ENCODE measurements at places on chromosomes 5 and 9.

- DNase-seq, result no peak
Measured at GRCh38 chr9:426976-427375, 212.3 kb downstream of the DOCK8 start.

GRCh38 chr5:171418982-171419687 is at the start of gene FGF18:
Gene FGF18 (plus strand): TSS chr5:171419647. CDS start chr5:171420200, 553 bp downstream.
- DNase-seq, result peak; percentile 94

DNA sequence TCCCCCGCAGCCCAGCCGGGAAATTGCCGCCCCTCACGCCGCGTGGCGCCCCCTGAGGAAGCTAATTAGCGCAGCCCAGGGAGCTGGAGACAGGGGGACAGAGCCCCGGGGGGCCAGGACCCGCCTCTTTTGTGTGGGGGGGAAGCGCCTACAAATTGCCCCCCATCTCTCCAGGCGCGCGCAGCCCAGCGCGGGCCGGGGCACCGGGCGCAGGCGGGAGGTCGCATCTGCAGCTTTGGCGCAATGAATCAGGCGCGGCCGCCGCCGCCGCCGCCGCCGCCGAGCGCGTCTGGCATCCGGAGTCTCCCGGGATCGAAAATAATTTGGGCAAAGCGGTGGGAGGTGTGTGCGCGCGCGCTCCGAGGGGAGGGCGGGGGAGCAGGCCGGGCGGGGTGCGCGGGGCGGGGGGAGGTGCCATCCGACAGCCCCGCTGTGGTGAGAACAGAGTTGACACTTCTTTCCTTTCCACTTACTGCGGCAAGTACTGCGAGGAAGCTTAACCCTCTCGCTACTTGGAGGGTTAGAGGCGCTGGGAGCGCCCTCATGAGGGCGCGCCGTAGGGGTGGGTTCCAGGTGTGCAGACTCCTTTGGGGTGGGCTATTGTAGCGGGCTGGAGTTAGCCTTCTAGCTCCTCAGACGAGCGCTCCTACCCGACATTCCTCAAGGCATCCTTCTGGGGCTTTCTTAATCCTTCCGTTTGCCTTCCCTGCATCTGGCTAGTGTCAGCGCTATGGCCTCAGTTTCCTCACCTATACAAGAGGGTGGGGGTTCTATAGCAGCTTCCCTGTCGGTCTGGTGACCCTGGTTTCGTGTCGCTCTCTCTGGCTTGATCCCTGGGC is 63.1 kb downstream of the CXXC5 start:
- DNase-seq, result peak; percentile 94

DNA sequence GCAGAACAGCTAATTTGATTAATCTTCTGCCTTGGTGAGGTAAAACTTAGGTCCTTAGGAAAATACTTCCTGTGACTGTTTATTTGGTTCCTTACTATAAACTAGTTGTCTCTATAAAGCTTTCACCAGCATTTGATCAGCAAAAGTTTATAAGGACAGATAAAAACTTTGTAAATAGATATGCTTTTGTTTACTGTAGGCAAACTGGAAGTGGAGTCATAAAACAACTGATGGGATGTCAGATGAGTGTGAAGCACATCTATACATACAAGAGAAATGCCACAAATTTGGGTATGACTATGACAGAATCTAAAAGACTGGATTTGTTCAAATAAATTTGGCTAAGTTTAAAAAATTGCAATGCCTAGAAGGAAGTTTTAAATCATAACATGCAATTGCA is 5.5 kb downstream of the PTGER4 start:
- DNase-seq, result no peak
